Dorsolateral prefrontal cortex (tissue), 122 donors: ENCODE measurements at places on chromosomes 1 and 21. TPM values are rescaled to one million over a fixed set of nuclear protein-coding genes. Genes with fewer than 3 reads are reported as not detected.

Gene ATP6V1G3
- total RNA-seq = not detected

Gene LRRC8C
- total RNA-seq = 13.5 TPM

Gene TMEM269
- 0.18 TPM for total RNA-seq

Gene CHAF1B
- total RNA-seq = 3.4 TPM

Gene SPAG17
- 2.0 TPM for total RNA-seq
